ENCODE measurements at places on chromosomes 16 and 17.

- DNase-seq = no peak
Observed at GRCh38 chr16:49961089-49961488, 63.9 kb upstream of the CNEP1R1 start.

GRCh38 chr16:81873206-81873605 is 94.1 kb downstream of the PLCG2 start:
- no peak for DNase-seq

DNA sequence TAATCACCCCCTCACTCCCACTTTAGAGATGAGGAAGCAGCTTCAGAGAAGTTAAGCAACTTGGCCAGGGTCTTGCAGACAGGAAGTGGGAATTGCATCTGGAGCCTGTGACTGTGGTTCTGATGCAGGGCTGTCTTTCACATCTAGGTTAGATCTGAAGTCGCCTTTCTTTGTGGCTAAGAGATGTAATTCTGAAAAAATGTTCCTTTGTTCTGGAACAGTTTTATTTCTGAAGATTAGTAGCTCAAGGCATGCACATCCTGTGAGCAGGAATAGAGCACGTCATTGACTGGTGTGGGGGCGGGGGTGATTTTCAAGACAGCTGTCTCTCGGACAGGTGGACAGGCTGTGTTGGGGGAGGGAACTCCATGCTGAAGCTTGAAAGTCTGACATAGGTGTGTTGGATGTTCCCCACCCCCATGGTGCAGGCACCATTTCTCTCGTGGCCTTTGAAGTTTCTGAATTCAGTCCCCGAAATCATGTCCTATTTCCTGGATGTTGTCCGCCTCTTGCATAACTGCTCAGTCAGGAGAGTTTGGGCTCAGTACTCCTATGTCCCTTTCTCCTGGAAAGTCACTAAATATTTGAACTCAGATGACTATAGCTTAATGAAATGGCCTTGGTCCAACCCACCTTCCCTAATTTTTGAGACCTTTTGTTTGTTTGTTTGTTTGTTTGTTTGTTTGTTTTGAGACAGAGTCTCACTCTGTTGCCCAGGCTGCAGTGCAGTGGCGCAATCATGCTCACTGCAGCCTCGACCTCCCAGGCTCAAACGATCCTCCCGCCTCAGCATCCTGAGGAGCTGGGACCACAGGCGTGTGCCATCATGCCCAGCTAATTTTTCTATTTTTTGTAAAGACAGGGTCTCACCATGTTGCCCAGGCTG is 21.0 kb upstream of the HERPUD1 start:
- peak; percentile 3 for DNase-seq

DNA sequence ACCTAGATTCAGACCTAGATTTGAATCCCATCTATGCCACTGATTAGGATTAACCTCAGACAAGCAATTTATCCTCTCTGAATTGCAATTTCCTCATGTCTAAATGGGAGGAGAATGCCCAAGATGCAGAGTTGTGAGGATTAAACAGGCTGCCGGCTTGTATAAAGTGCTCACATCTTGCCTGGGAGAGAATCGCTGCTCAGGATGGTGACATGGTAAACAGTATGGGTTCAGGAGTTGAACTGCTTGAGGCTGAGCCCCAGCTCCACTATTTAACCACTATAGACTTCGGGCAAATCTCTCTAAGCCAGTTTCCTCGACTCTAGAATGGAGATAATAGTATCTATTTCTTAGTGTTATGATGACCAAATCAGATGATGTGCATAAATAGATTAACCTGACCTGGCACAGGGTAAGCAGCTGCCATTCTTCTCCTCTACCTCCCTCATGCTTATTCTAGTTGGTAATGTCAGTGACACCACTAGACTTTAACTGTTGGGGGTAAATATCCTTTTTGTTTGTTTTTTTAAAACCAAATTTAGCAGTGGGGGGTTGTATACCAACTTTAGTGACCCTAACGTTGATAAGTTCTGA is 732 bp upstream of the RPL27 start:
- DNase-seq = no peak

DNA sequence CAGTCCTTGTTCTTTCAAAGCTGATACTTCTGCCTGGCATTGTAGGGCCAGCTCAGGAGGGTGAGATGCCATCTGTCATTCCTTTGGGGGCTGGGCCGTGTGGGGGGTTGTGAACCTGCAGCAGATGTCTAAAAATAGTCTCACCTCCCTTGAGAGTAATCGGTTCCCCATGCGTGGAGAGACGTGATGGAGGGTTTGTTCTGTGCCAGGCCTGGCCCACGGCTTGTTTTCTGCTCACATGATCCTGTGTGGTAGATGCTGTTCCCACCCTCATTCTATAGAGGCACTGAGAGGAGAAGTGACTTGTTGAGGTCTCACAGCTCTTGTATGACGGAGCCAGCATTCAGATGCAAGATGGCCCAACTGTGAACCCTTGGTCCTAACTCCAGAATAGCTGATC is 4.6 kb downstream of the IRF8 start:
- DNase-seq = peak; percentile 94

GRCh38 chr16:86761111-86762031 is 183.0 kb downstream of the FOXL1 start:
- peak; percentile 64 for DNase-seq

DNA sequence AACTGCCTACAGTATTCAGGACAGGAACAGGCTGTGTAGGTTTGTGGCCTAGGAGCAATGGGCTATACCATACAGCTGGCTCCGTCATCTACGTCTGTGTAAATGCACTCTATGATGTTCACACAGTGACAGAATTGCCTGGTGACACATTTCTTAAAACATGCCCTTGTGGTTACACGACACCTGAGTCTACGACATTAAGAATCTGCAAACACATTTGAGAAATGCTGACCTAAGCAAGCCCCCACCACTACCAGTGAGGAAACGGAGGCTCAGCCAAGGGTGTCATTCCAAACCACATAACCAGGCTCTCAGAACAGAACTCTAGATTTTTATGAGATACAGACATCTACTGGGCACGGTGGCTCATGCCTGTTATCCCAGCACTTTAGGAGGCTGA is 23.5 kb downstream of the USP36 start:
- DNase-seq = no peak

- peak; percentile 25 for DNase-seq
Observed at GRCh38 chr16:28845293-28845692, 855 bp downstream of the TUFM start.

DNA sequence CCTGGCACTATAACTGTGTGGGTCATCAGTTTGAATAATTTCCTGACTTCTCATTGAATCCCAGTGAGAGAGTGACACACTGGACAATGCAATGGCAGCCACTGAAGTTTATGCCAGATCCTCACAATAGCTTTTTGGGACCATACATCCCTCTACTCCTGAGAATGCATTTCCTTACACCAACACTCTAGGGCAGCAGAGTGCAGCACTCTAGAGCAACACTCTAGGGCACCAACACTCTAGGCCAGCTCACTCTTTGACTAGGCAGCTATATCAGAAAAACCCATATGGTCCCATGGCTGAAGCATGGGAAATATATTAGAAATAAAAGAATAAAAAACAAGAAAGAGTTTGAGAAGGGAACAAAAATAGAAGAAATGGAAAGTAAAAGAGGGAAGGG is 309.2 kb downstream of the MAP2K6 start:
- no peak for DNase-seq

DNA sequence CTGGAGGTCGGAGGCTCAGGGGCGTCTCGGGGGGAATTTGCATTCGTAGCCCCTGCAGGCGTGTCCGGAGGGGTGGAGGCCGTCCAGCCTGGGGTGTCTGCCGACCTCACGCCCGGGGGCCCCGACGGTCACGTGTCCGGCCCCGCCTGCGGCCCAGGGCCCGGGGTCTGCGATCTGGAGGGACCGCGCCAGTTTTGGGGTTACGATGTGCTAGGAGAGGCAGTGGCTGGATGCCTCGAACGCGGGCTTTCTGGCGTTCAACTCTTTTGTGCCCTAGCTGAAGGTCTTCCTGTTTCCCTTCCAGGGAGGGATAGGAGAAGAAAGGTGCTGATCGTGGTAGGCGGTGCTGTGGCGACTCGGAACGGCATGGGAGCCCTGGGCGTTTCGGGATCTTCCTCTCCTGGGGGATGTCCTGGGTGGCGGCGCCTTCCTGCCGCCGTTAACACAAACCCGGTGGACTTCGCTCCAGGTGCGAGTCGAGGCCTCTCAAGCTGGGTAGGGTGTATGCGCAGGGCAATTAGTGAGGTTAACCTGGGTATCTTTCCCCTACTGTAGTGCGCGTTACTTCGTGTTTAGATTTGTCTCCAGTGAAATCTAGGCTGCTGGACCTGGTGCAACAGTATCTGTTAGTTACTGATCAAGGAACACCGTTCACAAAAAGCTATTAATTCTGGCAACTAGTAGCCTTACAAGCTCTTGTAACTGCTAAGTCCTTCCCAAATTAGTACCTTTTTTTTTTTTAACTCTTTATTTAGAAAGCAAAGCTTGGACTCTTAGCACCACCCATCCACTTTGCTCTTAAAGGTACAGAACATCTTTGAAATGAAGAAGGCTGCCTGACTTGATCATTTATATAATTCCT is 1.3 kb downstream of the AKAP1 start:
- peak; percentile 31 for DNase-seq
